ENCODE measurements at places on chromosomes 7 and 10.
A peak's percentile ranks its signal among the peaks of the same experiment; 100 is the strongest.

- no peak for DNase-seq
These were observed 27.2 kb downstream of the ADCYAP1R1 start for GRCh38 chr7:31079126-31079823.

DNA sequence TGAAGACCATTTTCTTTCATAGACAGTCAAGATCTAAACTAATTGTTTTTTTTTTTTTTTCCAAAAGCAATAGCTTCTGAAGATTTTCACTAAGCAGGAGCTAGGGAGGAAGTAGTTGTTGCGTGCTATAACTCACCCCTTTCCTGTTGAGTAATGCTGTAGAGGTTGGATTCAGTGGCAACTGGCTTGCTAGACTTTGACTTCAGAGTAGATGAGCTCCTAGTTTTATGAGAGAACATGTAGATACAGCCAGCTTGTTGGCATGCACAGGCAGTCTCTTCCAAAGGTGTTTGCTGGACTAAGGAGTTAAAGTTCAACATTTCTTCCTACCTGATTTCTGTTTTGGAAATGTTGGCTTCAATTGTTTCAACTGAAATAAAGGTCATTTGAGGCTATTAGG, 66.2 kb upstream of the MXI1 start:
- no peak for DNase-seq

- DNase-seq = no peak
These were observed 87.5 kb downstream of the CH25H start for GRCh38 chr10:89119651-89120050.

DNA sequence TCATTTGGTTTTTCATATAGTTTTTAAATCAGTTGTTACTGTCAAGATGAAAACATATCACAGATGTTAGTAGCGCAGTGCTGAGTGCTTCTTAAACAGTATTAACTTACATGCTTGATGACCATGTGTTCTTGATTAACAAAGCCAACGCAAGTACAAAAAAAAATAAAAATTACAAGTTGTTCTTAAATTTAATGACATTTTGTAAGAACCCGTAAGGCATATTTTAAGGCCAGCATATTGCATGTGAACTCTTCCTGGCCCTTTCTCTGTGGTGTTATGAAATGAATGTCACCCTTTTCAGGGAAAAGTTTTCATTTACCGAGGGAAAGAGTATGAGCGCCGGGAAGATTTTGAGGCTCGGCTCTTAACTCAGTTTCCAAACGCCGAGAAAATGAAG, 140.4 kb upstream of the NPS start:
- no peak for DNase-seq

GRCh38 chr10:7561216-7561893, 105.4 kb downstream of the ITIH5 start:
- peak; percentile 93 for DNase-seq

GRCh38 chr10:44925224-44925623, 14.1 kb downstream of the TMEM72 start:
- peak; percentile 62 for DNase-seq

DNA sequence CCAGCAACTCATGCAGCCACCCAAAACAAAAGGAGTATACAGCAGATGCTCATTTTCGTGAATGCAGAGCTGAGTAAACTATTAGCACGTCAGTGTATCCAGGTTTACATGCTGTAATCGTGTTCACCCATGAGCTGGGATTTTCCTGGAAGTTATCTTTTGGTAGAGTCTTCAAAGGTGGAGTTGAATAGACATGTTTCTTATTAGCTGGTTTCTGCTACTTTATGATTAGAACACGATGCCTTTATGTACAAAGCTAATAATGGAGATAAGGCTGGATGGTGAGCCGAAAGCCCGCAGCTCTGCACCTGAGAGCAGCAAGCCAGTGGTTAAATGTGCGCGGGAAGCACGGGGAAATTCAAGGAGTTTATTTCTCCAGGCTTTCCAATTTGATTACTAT, 123.8 kb downstream of the ADARB2 start:
- no peak for DNase-seq

Measured in right hindlimb (tissue), 1 donor.